ENCODE measurements at places on chromosomes 11 and 22.

DNA sequence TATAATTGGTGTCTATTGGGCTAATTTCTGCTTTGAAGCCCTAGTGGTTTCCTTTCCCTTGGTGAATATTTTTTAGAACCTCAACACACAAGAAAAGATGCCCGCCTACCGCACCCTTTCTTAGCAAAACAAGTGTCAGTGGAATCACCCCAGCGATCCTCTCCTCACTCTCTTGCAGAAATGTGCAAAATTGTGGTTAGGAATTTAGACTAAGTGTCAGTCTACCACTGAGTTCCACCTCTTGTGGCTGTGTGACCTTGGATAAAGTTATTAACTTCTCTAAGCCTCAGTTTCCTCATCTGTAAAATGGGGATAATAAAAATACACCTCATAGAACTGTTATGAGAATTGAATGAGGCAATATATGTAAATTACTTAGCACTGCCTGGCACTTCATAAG is 5.3 kb upstream of the JAML start:
- H3K36me3 ChIP-seq = no peaks in the 10 kb centered on the region
- peaks cover 38% of the 10 kb centered on the region for H3K27me3 ChIP-seq
- DNase-seq = no peak

DNA sequence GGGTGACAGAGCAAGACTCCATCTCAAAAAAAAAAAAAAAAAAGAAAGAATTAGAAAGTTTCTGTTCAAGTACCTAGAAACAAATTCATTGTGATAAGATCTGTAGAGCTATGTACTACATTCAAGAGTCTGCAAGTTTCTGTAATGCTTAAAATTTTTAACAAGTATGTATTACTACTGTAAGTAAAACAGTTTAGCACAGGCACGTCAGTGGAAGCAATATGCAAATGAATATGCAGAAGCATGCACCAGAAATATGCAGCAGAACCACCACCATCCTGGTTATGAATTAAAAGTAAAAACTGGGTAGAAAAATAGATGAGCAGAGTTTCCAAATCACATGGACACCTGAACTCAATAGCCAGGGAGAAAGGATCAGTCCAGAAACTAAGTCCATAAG is 19.3 kb downstream of the SBF2 start:
- no peaks in the 10 kb centered on the region for H3K36me3 ChIP-seq
- no peak overlapping the region for H3K27ac ChIP-seq
- no peak for DNase-seq
- H3K4me3 ChIP-seq = no peak overlapping the region
- peaks cover 2% of the 10 kb centered on the region for H3K27me3 ChIP-seq

- H3K4me1 ChIP-seq = no peaks in the 10 kb centered on the region
- no peak overlapping the region for H3K4me3 ChIP-seq
- H3K27ac ChIP-seq = no peak overlapping the region
- DNase-seq = no peak
- H3K27me3 ChIP-seq = no peaks in the 10 kb centered on the region
Measured at GRCh38 chr11:84044706-84045105, 758.5 kb upstream of the CCDC90B start.

DNA sequence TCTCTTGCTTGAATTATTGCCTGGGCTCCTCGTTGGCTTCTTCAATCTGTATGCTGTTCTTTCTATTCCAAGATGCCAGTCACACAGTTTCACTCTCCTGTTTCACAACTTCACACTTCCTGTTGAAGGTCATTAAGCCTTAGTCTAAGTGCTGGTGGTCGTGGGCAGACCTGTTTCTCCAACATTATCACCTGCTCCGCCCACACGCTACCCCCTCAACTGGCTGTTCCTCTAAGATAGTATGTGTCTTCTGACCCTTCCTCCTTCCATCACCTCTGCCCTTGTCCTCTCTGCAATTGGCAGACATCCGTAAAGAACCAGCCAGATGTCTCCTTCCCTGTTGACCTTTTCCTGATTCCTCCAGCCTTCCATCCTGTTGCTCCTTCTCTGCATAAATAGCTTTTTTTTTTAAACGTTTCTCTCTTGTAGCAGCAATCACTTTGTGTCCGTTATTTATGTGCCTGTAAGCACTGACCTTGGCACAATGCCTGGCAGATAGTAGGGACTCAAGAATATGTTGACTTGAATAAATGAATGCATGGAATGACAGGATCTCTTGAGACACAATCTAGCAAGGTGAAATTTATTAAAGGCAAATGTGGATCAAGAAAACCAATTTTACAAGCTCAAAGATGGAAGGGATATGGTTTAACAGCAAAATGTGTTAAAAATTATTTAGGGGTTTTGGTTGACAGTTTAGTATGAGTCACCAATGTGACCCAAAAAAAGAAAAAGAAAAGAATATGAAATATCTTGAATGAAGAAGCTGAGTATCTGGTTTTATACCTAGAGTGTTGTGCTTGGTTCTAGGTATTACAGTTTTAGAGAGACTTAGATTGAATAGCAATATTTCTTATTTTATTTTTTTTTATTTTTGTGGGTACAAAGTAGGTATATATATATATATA is 12.6 kb downstream of the DIXDC1 start:
- peak overlapping the region; percentile 67 for H3K27ac ChIP-seq
- H3K36me3 ChIP-seq = peaks cover 54% of the 10 kb centered on the region
- peaks cover 38% of the 10 kb centered on the region for H3K4me1 ChIP-seq
- H3K4me3 ChIP-seq = no peak overlapping the region
- no peaks in the 10 kb centered on the region for H3K27me3 ChIP-seq

- H3K27me3 ChIP-seq = peaks cover 3% of the 10 kb centered on the region
- H3K4me1 ChIP-seq = peaks cover 48% of the 10 kb centered on the region
- H3K4me3 ChIP-seq = peak overlapping the region; percentile 44
- no peaks in the 10 kb centered on the region for H3K36me3 ChIP-seq
- H3K27ac ChIP-seq = peak overlapping the region; percentile 96
- DNase-seq = peak; percentile 13
Measured at GRCh38 chr11:112835591-112836255, 125.5 kb upstream of the NCAM1 start.

DNA sequence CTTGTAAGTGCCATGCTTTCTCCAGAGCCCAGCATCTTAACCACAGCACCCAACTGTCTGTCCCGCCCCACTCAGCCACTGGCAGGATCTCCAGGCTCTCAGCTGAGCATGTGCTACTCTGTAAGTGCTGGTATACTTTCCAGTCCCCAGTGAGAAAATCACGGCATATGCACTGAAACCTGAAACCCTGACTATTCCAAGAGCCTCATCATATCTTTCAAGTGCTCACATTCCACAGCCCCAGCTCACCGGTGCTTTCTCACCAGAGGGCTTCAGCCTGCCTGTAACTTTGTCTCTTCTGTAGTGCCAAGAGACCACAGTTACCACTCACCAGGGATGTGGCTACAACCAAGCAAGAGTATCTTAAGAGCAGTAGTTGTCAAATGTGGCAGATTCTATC is 24.4 kb upstream of the PAMR1 start:
- H3K27ac ChIP-seq = no peak overlapping the region
- no peaks in the 10 kb centered on the region for H3K36me3 ChIP-seq
- peak; percentile 18 for DNase-seq
- no peak overlapping the region for H3K4me3 ChIP-seq

- H3K27ac ChIP-seq = peak overlapping the region; percentile 60
- no peak overlapping the region for H3K4me3 ChIP-seq
- DNase-seq = no peak
Measured at GRCh38 chr11:1075341-1075911, 752 bp downstream of the MUC2 start.

- H3K27me3 ChIP-seq = peaks cover 91% of the 10 kb centered on the region
- peaks cover 51% of the 10 kb centered on the region for H3K4me1 ChIP-seq
- H3K36me3 ChIP-seq = no peaks in the 10 kb centered on the region
Measured at GRCh38 chr22:29703569-29704195, 16.1 kb upstream of the CABP7 start.

DNA sequence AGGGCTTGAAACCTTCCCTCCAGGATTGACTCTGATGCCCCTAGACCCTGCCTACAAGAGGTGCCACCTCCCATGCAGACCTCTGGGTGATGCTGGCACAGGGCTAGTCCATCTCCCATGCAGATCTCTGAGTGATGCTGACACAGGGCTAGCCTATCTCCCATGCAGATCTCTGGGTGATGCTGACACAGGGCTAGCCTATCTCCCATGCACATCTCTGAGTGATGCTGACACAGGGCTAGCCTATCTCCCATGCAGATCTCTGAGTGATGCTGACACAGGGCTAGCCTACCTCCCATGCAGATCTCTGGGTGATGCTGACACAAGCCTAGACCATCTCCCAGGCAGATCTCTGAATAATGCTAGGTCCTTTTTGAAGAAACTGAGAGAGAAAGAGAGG is 321.7 kb downstream of the NTM start:
- H3K27me3 ChIP-seq = peaks cover 55% of the 10 kb centered on the region
- no peak for DNase-seq
- H3K4me3 ChIP-seq = no peak overlapping the region
- no peak overlapping the region for H3K27ac ChIP-seq

DNA sequence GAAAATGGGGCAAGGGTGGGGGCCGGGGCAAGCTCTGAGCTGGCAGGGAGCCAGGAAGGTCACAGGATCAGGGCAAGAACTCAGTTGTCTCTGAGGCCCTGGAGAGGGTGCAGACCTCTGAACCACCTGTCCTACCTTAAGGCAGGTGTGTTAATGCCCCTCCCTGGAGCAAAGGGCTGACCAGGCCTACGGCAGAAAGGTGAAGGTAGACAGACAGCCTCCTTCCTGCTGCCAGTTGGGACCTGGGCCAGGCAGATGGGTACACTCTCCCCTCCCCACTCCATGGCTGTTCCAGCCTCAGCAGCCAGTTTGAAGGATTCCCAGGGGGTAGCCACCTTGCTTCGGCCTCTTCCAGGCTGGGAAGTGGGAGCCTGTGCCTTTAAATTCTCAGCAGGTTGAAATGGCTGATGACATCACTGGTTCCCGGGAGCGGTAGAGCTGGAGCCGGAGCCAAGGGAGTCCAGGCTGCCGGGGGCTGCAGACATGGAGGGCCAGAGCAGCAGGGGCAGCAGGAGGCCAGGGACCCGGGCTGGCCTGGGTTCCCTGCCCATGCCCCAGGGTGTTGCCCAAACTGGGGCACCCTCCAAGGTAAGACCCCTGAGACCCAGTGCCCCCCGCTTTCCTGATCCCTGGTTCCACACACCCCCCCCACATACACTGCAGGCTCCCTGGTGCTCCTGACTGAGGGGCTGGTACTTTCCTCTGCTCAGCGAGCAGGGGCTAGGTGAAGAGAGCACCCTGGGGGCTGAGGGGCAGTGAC is at the start of gene INPP5J:
Gene INPP5J, plus strand, starts transcription at position 435 of the 760 bp plus-strand sequence. Its CDS starts 49 bp downstream, at position 484.
- no peak within 1 kb of the TSS for H3K27ac ChIP-seq
- H3K4me1 ChIP-seq = peaks cover 27% of the 10 kb centered on the region
- no peaks in the 10 kb centered on the region for H3K36me3 ChIP-seq
- H3K27me3 ChIP-seq = peaks cover 13% of the 10 kb centered on the region
- peak; percentile 61 for DNase-seq
- peak within 1 kb of the TSS; percentile 72 for H3K4me3 ChIP-seq

DNA sequence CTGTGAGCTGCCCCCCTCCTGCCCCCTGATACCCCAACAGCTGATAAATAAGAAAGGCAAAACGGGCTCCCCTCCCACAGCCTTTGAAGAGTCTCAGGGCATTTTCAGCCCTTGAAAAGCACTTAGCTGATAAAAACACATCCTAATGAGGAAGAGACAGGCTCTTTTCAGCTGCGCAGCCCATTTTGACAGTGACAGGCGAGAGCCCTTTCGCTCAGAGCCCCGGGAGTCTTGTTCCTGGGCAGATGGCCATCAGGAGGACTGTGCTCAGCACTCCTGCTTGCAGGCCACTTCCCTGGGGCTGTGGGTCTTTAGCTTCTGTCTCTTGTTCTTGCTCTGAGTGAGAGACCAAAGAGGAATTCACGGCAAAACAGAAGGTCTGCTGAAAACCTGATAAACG is 757.2 kb downstream of the BRD1 start:
- no peak for DNase-seq
- H3K27me3 ChIP-seq = peaks cover 12% of the 10 kb centered on the region
- H3K27ac ChIP-seq = no peak overlapping the region
- H3K4me1 ChIP-seq = no peaks in the 10 kb centered on the region
- no peak overlapping the region for H3K4me3 ChIP-seq

DNA sequence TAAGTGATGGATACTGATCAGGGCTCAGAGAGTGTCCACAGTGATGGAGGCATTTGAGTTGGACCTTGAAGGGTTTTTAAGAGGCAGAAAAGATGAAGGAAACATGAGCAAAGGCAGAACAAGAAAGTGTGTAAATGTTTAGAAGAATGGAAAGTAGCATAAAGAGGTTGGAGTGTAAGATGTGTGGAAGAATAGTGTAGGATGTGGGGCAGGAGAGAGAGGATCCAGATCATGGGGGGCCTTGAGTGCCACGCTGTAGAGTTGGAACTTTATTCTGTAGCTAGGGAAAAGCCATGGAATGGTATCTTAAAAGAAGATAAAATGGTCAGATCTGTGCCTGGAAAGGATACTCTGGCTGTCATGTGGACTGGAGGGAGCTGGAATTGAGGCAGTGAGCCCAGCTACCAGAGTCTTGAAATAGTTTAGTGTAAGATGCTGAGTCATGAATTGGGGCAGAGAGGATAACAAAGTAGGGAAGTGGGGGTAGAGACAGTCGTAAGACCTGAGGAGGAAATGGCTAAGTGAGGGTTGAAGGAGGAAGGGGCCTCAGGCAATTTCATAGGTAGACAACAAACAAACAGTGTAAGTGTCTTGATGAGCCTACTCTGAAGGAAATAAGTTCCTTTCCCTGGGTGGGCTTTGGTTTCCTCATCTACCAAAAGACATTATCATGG is 6.7 kb downstream of the KCNE3 start:
- DNase-seq = no peak
- H3K4me3 ChIP-seq = no peak overlapping the region
- H3K27ac ChIP-seq = no peak overlapping the region
- H3K27me3 ChIP-seq = peaks cover 13% of the 10 kb centered on the region
- H3K4me1 ChIP-seq = no peaks in the 10 kb centered on the region

GRCh38 chr11:57597461-57597915 is at the start of gene SERPING1:
Gene SERPING1 (plus strand): TSS chr11:57597685. CDS start chr11:57598271, 586 bp downstream.
- H3K27me3 ChIP-seq = no peaks in the 10 kb centered on the region
- DNase-seq = no peak
- H3K4me3 ChIP-seq = peak within 1 kb of the TSS; percentile 83
- peaks cover 28% of the 10 kb centered on the region for H3K36me3 ChIP-seq
- H3K27ac ChIP-seq = peak within 1 kb of the TSS; percentile 97
- H3K4me1 ChIP-seq = peaks cover 84% of the 10 kb centered on the region

- peaks cover 30% of the 10 kb centered on the region for H3K4me1 ChIP-seq
- H3K27ac ChIP-seq = no peak overlapping the region
Measured at GRCh38 chr11:96062134-96062533, 138.2 kb upstream of the MTMR2 start.

DNA sequence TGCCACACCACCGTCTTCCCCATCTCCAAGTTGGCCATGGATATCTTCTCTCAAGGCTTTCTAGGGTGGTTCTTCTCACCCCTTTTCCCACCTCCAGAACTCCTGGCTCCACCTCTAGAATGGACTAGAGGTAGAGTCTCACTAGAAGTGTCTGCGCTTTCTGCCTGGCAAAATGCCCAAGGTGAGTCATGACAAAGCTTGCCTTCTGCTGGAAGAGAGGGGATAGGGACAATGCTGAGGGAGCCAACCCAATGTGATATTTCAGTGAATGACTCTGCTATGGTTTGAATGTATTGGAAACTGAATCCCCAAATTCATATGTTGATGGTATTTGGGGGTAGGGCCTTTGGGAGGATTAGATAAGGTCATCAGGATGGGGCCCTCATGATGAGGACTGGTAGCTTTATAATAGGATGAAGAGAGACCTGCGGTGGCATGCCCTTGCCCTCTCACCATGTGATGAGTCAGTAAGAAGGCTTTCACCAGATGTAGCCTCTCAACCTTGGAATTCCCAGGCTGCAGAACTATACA is 4.1 kb upstream of the CD82 start:
- peaks cover 19% of the 10 kb centered on the region for H3K27me3 ChIP-seq
- no peaks in the 10 kb centered on the region for H3K36me3 ChIP-seq
- DNase-seq = no peak
- peaks cover 25% of the 10 kb centered on the region for H3K4me1 ChIP-seq
- H3K27ac ChIP-seq = peak overlapping the region; percentile 50
- H3K4me3 ChIP-seq = no peak overlapping the region

- peak overlapping the region; percentile 75 for H3K27ac ChIP-seq
- peaks cover 16% of the 10 kb centered on the region for H3K27me3 ChIP-seq
- H3K4me3 ChIP-seq = peak overlapping the region; percentile 12
- no peaks in the 10 kb centered on the region for H3K36me3 ChIP-seq
Measured at GRCh38 chr11:78039919-78040671, 17.0 kb upstream of the KCTD14 start.
